ENCODE measurements at places on chromosomes 3 and 15. TPM values are rescaled to one million over a fixed set of nuclear protein-coding genes. Genes with fewer than 3 reads are reported as not detected.

GRCh38 chr3:55454611-55455010 is 32.5 kb downstream of the WNT5A start:
- DNase-seq: no peak

DNA sequence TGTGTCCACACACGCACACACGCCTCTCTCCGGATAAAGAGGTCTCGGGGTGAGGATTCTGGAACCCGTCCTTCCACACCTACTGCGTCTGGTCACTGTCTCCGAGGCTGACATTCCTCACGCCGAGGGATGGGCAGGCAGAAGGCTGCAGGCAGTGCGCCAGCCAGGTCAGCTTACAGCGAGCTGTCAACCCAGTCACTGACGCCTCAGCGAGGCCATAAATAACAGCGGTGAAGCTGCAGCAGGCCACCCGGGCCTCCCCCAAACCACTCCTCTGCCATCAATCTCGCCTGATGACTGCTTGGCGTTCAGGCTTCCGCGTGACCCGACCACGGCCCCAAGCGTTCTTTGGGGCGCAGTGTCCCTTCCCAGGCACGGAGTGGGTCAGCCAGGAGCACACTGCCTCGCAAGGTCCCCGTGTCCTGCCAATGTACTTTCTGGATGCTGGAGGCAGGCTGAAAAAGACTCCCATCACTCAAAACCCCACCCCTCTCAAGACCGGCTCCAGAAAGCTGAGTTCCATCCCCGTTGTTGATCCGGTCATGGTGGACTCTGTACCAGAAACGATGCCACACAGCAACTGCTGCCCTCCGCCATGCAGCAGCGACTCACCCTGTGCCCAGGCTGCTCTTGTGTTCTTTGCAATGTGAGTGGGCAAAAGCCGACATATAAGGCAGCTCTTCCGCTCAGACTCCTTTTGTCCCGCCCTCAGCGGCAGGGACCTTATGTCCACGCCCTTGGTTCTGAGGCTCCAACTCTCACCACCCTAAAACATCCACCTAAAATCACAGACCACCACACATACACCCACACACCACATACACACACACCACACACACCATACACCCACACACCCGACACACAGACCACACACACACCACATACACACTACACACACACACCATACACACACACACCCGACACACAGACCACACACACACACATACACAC is 27.1 kb downstream of the CPN2 start:
- no peak for DNase-seq

GRCh38 chr3:133377396-133377795 is 22.5 kb upstream of the BFSP2 start:
- no peak for DNase-seq

GRCh38 chr3:18215639-18216038 is 209.5 kb downstream of the SATB1 start:
- no peak for DNase-seq

The TRIM42 gene
- polyA plus RNA-seq: not detected

The ARGFX gene
- not detected for polyA plus RNA-seq

The GOLGA6D gene
- polyA plus RNA-seq: not detected

The ATP6V1A gene
- polyA plus RNA-seq: 14.5 TPM

Data from BJ (cell line).